Left renal pelvis (tissue), 4 donors: ENCODE measurements at places on chromosomes 1 and 21.

- DNase-seq = no peak
Observed at GRCh38 chr1:216903382-216903740, 180.1 kb upstream of the ESRRG start.

DNA sequence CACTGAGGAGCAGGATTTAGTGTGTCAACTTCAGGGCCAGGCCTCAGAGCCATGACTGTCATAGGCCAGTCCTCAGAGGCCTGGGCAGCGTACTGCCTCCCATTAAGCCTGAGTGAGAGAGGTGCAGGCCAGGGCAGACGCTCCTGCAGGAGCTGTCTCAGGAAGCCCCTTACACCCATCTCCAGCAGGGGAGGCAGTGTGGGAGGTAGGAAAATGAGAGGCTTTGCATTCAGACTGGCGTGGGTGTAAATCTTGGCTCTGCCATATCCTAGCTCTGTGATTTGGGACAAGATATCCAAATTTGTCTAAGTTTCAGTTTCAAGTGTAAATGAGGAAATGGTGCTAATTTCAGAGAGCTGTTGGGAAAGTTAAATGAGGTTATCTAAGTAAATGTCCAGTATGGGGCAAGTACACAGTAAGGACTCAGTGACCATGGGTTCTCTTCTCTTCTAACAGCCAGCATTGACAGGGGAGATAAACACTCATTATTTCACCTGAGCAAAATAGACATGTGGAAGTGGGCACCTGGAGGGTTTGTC lies 184.1 kb downstream of the ZSCAN20 start:
- DNase-seq = no peak

GRCh38 chr1:66626261-66626660 lies 92.3 kb downstream of the SGIP1 start:
- no peak for DNase-seq

DNA sequence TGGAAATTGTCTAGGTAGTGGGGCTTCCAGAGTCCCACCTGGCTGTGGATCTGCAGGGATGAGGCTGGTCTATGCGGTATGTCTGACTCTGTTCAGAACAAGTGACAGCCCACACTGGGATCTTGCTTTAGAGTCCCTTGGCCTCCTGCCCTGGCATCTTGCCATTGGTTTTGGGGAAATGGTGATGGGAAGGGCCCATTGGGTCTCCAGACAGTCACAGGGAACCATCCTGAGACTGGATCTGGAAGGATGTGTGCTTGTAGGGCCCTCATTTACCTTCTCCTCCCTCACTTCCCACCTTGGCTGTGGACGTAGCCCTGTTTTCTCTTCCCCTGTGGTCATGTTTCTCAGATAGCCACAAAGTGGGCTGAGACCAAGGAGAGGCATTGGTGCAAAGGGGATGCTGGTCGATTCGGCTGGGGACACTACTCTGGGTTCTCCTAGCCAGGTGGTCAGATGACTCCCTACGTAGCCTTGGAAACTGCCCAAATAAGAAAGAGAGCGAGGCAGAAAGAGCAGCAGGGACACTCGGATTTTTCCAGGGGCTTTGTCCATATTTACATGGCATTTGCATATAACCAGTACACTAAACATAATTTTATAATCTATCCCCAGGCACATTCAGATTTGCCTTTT lies 15.1 kb downstream of the SOX13 start:
- no peak for DNase-seq

GRCh38 chr1:51222136-51222787 lies 13.8 kb upstream of the RNF11 start:
- no peak for DNase-seq

GRCh38 chr1:74674278-74675048 lies 871 bp upstream of the ERICH3 start:
- DNase-seq = no peak

DNA sequence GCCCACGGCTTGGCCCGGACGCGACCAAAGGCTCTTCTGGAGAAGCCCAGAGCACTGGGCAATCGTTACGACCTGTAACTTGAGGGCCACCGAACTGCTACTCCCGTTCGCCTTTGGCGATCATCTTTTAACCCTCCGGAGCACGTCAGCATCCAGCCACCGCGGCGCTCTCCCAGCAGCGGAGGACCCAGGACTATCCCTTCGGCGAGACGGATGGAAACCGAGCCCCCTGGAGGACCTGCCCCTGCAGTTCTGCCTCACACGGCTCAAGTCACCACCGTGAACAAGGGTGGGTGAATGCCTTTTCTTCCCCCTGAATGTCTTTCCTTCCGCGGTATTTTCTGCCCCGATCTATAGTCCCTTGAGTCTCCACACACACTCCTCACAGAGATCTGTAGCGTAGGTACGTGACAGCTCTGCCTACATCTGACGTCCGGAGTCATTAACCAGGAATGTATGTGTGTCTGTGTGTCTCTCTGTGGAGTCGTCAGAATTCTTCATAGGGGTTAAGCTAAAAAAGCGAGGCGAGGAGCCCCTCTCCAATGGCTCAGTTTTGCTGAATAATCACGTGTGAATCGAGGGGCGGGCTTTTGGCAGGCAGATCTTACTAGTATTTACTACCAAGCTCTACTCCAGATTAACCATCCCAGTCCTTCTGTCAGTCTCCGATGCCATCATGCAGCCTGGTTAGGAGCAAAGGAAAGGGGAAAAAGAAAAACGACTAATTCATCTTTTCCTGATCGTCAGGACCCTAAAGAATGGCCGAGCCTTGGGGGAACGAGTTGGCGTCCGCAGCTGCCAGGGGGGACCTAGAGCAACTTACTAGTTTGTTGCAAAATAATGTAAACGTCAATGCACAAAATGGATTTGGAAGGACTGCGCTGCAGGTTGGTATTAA lies at the start of gene CDKN2C:
CDKN2C (plus strand) TSS at position 635 of the 898 bp plus-strand sequence; CDS start at position 759, 124 bp downstream.
- no peak for DNase-seq

GRCh38 chr21:44575307-44576024 lies 1.9 kb downstream of the KRTAP10-4 start:
- no peak for DNase-seq

- DNase-seq = no peak
Observed at GRCh38 chr1:117683571-117684285, 77.9 kb downstream of the TENT5C start.

- no peak for DNase-seq
Observed at GRCh38 chr1:230892018-230892491, 23.7 kb upstream of the C1orf198 start.

- DNase-seq = no peak
Observed at GRCh38 chr1:99218999-99219398, 45.3 kb upstream of the PLPPR4 start.

DNA sequence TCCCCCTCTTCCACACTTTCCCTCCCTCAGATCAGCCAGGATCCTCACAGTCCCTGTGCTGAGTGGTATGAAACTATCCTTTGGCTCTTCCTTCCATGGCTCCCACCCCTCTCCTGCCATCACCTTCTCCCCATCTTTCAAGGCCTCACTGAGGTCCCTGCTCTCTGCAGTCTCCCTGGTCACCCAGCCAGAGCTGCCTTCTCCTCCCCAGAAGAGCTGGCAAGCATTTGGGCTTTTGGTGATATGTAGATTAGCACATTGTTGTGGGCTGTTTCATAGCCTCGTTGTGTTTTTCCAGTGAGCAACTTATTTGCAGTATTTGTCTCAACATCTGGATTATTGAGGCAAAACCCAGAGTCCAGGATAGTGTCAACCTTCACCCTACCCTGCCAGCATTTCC lies 2.2 kb downstream of the CSF1 start:
- DNase-seq = no peak

- DNase-seq = no peak
Observed at GRCh38 chr1:80666073-80666472, 1134.7 kb upstream of the ADGRL2 start.

DNA sequence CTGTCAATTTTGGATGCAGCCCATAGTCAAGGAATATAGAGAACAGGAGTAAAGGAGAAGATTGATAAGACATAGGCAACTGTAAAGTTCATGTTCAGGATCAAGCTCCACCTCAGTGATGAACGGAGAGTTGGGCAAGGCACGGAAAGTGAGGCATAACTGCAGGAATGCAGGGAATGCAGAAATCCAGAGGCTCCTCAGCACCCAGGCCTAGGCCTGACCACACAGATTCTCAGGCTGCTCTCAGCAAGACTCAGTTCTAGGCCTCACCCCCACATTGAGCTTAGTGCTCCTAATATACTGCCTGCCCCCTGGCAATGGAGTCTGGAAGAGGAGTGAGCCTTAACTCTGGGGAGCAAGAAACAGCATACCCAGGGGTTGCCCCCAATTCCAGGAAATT lies 36.3 kb upstream of the S1PR1 start:
- DNase-seq = no peak

DNA sequence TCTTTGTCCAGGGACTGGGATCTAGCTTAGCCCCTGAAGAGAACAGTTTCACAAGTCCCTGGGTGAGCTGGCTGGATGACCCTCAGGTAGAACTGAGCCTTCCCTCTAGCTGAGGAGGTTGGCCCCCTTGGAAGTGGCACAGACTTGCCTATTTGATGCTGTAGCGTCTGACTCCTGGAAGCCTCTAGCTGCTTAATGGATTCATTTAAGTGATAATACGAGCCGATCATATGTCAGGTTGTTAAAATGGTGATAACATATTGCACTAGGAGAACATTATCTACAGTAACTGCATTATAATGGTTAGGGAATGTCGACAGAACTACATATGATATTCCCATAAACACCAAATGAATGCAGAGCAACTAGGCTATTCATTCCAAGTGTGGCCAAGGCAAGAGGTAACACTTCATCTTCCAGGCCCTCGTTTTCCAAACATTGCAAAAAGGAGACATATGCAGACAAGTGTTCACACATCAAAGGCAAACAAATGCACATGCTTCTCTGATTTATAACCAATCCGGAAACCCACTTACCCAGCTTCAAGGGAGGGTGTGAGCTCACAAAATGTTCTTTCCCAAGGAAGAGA lies 340.1 kb upstream of the PLXNA2 start:
- DNase-seq = no peak

GRCh38 chr21:18340387-18340942 lies 63.1 kb downstream of the TMPRSS15 start:
- DNase-seq = no peak

- no peak for DNase-seq
Observed at GRCh38 chr1:94648225-94649007, 106.9 kb upstream of the F3 start.

GRCh38 chr1:212470059-212470458 lies 37.3 kb downstream of the NENF start:
- no peak for DNase-seq

- DNase-seq = no peak
Observed at GRCh38 chr1:84582802-84583587, 8.8 kb upstream of the CTBS start.

DNA sequence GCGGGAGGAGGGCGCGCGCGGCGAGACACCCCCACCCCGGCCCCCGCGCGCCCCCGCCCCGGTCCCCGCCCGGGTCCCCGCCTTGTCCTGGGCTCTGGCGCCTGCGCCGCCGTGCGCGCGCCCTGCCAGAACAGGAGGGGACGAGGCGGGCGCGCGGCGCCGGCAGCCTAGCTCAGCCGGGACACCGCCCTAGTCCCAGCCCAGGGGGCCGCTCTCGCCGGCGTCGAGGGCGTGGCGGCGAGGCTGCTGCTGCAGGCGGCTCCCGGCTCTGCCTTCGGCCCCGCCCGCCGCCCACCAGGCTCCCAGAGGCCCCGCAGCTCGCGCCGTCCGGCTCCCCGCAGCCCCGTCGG lies at the start of gene RCAN3:
RCAN3 (plus strand) TSS at position 128 of the 350 bp plus-strand sequence. CDS start 11,537 bp downstream, outside the sequence.
- DNase-seq = peak; percentile 80

DNA sequence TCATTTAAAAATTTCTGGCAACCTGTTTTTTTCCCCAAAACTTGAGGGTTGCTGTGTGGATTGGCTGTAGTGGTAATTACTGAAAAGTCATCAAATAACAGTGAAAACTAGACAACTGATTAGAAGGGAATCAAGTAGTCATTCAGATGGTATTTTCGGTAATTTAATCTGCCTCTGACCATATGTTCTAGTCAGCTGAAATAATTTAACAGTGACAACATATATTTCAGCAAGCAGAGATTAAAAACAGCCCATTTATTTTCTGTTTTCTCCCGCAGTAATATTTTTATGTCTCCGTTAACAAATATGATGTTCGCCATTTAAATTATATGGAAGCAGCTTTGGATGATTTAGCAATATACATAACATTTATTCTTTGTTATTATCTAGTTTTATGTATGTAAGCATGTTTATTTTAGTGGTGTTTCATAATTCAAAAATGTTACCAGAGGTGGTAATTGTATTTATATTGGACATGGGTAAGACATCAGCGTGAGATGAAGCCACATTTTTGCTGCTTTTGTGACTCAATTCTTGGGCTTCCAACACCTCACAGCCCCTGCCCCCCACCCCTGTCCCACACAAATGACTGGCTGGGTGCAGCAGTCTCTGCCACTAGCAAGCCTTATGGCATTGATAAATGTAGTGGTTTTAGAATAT lies 104.4 kb downstream of the GALNT2 start:
- no peak for DNase-seq

DNA sequence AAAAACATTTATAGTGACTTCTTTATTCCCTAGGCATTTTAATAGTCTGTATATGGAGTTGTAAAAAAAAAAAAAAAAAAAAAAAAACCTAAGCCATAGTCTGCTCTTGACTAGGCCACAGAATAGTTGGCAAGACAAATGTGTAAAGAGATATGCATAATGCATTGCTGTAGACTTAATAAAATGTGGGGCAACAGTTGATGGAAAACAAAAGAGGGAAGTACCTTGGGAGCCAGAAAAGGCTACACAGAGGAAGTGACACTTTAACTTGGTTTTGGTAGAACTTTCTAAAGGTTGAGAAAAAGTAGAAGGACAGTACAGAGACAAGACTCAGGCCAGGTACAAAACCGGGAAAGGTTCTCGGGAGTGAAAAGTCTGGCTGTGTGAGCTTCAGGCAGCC lies 802.9 kb upstream of the ADAMTS5 start:
- DNase-seq = no peak

DNA sequence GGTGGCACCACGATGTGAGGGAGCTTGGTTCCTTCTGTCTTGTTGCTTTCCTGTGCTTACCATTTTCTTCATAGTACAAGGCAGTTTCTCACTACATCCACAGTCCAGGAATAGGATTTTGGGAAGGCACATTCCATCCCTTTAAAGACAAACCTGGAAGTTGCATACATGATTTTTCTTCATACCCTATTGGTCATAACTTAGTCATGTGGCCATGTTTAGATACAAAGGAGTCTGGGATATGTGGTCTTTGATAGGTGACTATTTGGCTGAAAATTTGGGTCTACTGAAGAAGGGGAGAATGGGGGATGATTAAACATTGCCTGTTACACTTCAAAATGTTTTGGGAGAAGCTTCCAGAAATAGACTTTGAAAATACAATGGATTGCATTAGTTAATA lies 7.0 kb downstream of the DYRK1A start:
- DNase-seq = no peak

- no peak for DNase-seq
Observed at GRCh38 chr1:110136911-110137310, 13.4 kb upstream of the SLC6A17 start.

GRCh38 chr1:86498281-86498680 lies 29.6 kb downstream of the CLCA1 start:
- DNase-seq = no peak
